Placental epithelial cell (primary cell): ENCODE measurements at places on chromosomes 11 and 22. TPM values are rescaled to one million over a fixed set of nuclear protein-coding genes. Genes with fewer than 3 reads are reported as not detected.

Gene PIM3
- total RNA-seq: 25.5 and 38.6 TPM in 2 replicates

Gene RCOR2
- 2.9 and 4.3 TPM in 2 replicates for total RNA-seq

Gene CASP5
- total RNA-seq: not detected in 2 replicates

Gene CDON
- total RNA-seq: 31.6 and 221 TPM in 2 replicates

Gene MS4A4E
- total RNA-seq: not detected in 2 replicates

Gene SMTNL1
- not detected in 2 replicates for total RNA-seq

Gene LUZP2
- 0.87 and 2.4 TPM in 2 replicates for total RNA-seq

Gene CELSR1
- total RNA-seq: 78.5 and 135 TPM in 2 replicates

Gene OPCML
- total RNA-seq: 0.33 TPM in 1 of 2 replicates, not detected in the other

Gene SPDYC
- total RNA-seq: not detected in 2 replicates

Gene TPBGL
- total RNA-seq: under 0.01 TPM in 2 replicates

Gene LRFN4
- 9.4 and 20.8 TPM in 2 replicates for total RNA-seq
